NCI-H748 treated with DMSO at 0.1 percent for 48 hours (cell line): ENCODE measurements at places on chromosomes 12 and 14.

DNA sequence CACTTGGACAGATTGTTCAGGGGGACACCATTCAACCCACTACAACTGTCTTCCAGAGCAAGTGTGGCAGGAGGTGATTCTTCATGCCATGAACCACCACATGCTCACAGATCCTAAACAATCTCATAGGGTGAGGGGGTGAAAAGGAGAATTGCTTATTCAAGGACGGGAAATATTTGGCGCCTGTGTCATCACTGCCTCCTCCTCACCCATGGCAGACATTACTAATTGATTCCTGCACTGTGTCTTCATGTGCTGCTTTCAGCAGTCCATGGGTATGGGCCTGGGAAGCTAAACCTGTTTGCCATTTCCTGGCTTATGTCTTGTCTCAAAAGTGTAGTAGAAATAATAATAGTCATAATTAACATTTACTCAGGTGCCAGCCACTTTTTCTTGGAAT, 31.3 kb downstream of the MMAB start:
- DNase-seq, result no peak

- DNase-seq, result no peak
Observed at GRCh38 chr12:40701756-40702155, 9.5 kb downstream of the CNTN1 start.

DNA sequence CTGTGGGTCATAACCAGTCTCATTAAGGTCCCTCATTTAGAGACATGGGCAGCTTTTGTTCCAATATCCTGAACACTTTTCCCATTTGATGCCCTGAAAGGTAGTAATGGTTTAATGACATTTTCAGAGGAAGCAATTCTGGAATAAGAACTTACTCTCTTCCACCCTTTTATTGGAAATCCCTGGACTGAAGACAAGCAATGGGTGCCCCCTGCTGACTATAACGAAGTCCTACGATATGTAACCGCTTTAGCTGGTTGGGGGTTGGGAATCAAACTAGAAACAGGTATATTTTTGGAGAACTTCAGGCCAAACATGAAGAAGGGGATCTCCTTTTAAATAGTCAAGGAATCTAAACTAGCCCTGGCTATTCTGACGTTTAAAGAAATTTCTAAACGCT, 20.5 kb downstream of the SARNP start:
- DNase-seq, result no peak

- no peak for DNase-seq
Observed at GRCh38 chr12:57006809-57007475, 596 bp upstream of the ZBTB39 start.

GRCh38 chr14:76705214-76705613, 56.1 kb upstream of the VASH1 start:
- DNase-seq, result no peak

DNA sequence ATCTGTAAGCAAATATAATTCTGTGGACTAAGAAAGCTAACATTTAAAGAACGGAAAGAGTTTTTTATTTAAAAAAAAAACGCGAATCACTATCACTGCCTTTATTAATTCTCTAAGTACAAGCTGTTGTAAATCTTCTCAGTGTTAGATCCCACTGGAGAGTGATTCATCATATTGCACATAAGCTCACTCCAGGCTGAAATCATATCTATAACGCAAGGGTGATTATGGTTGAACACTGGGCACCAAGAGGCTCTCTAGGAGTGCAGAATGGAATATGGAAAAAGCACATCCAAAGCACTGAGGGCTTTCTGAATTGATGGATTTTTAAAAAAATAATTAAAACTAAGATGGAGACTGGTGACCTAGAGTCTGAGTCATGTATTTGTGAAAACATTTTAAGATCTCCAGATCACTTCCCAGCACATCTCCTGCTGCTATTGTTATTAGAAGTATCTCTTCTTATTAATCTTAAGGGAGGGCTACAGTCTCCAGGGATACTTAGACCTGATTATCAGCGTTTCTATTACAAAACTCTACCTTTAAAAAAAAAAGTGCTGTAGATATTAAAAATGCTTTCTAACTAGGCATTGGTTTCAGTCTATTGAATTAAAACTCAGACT, 1106.8 kb downstream of the AACS start:
- no peak for DNase-seq

GRCh38 chr14:96582411-96582961, 80.3 kb downstream of the PAPOLA start:
- DNase-seq, result no peak

DNA sequence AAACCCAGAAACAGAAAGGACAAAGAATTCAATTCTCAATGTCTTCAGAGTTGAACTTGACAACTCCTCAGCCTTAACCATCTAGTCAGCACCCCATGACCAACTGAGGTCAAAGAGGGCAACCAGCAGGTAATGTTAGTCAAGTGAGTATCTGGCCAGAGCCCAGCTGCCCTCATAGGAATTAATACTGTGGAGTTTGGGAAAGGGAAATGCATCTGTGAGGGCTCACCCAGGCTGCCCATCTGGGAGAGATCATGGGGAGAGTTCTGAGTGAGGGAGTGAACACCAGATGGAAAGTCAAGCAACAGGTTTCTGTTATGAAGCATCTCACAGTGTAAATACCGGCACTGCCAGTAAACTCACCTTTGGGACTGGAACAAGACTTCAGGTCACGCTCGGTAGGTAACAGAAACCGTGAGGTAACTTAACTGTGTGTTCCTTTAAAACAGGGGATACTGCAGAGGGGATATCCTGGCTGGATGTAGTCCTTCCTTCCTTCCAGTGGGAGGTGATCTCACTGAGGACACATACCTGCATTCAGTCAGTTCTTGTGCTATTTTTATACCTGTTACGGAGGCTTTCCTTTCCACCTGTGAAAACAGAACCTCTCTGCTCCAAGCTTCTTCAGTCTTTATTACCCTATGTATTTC, 94.4 kb downstream of the DAD1 start:
- DNase-seq, result no peak

- DNase-seq, result no peak
Observed at GRCh38 chr12:119594399-119594730, 791 bp downstream of the TMEM233 start.
